ENCODE measurements at places on chromosomes 5 and 9.

DNA sequence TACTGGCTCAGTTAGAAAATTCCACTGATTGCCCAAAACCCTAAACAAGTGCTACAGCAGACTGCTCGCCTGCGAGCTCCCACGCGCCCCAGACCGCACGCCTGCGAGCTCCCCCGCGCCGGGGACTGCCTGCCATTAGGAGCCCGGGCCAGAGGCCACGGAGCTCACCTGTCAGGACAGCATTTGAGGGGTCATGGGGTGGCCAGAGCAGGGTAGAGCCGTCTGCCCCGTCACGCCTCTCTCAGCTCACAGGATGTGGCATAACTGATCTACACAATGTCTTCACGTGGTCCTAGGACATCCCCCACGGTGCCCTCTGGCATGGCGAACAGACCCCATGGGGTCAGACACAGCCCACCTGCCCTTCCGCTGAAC is 29.1 kb upstream of the LRRC14B start:
- DNase-seq, result no peak

DNA sequence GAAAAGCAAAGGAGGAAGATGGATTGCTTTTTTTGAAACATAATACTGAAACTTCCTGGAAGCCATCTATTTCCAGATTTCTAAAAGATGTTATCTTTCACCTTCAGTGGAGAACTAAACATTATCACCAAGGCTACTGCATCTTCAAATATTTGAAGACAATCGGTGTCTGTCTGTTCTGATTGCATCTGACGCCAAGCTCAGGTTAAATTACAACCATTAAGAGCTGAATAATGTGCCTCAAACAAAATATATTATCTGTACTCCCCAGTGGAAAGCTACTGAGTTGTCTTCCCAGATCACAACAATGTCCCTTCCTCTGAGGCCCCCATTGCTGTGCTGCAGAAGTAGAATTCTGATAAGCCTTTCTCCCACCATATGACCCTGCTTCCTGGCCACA is 342.3 kb downstream of the PLK2 start:
- DNase-seq, result no peak

- no peak for DNase-seq
These were observed 13.5 kb downstream of the TMC1 start for GRCh38 chr9:72534931-72535330.

DNA sequence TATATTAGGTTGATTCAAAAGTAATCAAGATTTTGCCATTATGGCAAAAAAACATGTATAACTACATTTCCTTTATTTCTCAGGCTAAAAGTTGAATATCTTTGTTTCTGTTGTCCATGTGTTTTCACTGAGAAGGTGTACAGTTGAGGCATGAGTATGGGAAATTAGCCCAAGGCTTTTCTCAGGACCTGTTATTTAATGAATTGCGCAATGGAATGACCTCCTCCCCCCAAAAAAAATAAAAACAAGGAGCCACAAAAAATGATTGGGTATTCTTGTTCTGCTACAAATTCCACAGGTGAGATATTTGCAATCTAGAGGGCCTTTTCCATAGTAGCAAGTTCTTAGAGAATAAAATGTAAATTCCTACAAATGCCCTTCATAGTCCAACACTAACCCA is 186.8 kb downstream of the TRPM3 start:
- no peak for DNase-seq

GRCh38 chr9:13755551-13755950 is 476.1 kb upstream of the MPDZ start:
- no peak for DNase-seq

DNA sequence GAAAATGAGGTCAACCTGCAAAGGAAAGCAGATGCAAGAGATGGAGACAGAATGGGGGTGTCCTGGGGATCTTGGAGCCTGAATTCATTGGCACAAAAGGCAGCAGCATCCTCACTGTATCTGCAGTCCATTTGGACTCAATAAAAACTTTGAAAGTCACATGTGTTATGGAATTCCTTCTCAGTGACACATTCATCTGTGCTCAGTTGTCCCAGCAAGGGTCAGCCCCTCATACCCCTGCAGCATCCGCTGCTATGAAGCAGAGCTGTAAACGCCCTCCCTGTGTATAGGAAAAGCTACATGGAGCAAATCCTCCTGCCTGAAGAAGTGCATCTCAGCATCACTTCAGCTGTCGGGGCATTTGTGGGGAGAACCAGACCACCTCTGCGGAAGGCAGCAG is 14.5 kb upstream of the RARS1 start:
- DNase-seq, result no peak

DNA sequence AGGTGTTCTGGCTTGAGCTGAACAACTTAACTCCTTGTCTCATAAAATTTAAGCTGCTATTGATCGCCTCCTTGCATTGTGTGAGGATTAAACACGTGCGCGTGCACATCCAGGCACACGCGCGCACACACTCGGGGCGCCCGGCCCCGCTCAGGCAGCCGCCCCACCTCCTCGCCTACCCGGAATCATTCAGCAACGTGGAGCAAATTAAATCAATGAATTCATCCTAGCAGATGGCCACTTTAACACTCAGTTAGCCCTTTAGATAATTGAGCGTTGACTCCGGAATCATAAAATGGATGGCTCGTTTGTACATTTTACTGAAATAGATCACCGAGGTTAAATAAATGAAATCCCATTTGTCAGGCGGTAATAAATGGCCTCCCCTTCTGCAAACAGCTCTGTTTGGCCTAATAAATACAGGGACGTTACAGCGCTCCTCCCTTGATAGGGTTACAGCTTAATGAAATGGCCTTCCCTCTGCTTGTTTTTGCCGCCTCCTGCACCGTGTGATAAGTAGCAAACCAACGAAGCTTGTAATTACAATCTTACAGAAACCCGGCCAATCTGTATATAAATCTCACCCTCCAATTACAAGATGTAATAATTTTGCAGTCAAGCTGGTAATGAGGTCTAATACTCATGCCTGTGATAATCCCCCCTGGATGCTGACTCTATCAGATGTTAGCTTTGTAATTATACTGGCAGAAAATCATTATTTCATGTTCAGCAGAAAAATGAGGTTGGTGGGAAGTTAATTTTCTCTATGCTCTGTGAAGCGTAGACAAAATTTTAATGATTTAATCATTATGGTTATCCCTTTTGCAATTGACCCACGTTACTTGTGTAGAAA is 229.7 kb upstream of the IRX4 start:
- DNase-seq, result no peak

GRCh38 chr9:97636903-97637302 is 3.3 kb downstream of the NCBP1 start:
- DNase-seq, result no peak

- DNase-seq, result no peak
These were observed 15.3 kb downstream of the FPGS start for GRCh38 chr9:127817881-127818434.

- DNase-seq, result no peak
These were observed 98.1 kb upstream of the ALDH1B1 start for GRCh38 chr9:38294220-38294960.

DNA sequence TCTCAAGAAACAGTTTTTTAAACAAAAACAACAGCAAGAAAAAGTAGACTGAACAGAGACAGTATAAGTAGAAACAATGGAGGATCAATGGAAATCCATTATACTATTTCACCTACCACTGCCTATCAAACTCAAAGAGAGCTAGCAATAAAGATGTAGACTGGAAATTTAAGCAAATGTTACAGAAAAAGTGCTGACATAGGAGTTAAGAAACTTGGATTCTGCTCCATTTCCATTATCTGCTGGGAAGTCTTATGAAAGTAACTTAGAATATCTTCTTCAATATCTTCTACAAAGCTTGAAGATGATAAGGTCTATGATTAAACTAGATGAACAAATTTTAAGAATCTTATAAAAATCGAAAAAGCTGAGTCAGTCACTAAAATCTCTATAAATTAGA is 1469.8 kb upstream of the C9orf72 start:
- DNase-seq, result no peak
